Activated naive CD4-positive, alpha-beta T cell treated with anti-CD3 and anti-CD28 coated beads for 36 hours (primary cell): ENCODE measurements at places on chromosomes 6 and 20. TPM values are rescaled to one million over a fixed set of nuclear protein-coding genes. Genes with fewer than 3 reads are reported as not detected.

- H3K4me3 ChIP-seq: no peak overlapping the region
- no peaks in the 10 kb centered on the region for H3K4me1 ChIP-seq
- no peaks in the 10 kb centered on the region for H3K36me3 ChIP-seq
- DNase-seq: peak; percentile 82
These were observed 209.8 kb upstream of the KCNQ5 start for GRCh38 chr6:72411872-72412708.

- H3K27me3 ChIP-seq: peaks cover 7% of the 10 kb centered on the region
- H3K36me3 ChIP-seq: no peaks in the 10 kb centered on the region
- no peaks in the 10 kb centered on the region for H3K4me1 ChIP-seq
- no peak overlapping the region for H3K4me3 ChIP-seq
- no peak overlapping the region for H3K27ac ChIP-seq
These were observed 6.2 kb downstream of the COL9A3 start for GRCh38 chr20:62822788-62823651.

- no peak overlapping the region for H3K27ac ChIP-seq
- DNase-seq: no peak
- no peaks in the 10 kb centered on the region for H3K27me3 ChIP-seq
These were observed 14.4 kb downstream of the MMP24 start for GRCh38 chr20:35240811-35241293.

The BPIFB2 gene
- not detected for total RNA-seq

The WFDC12 gene
- not detected for total RNA-seq
